ENCODE measurements at places on chromosomes 7 and 10. TPM values are rescaled to one million over a fixed set of nuclear protein-coding genes. Genes with fewer than 3 reads are reported as not detected.

SND1 gene
- 111 TPM for total RNA-seq

DOCK1 gene
- 52.9 TPM for total RNA-seq

WIPF3 gene
- 3.7 TPM for total RNA-seq

ARMC3 gene
- not detected for total RNA-seq

AZGP1 gene
- not detected for total RNA-seq

IL15RA gene
- 34.4 TPM for total RNA-seq

- H3K4me3 ChIP-seq, result no peak overlapping the region
- no peak for DNase-seq
- no peaks in the 10 kb centered on the region for H3K27me3 ChIP-seq
- H3K36me3 ChIP-seq, result peaks cover 26% of the 10 kb centered on the region
- H3K4me1 ChIP-seq, result no peaks in the 10 kb centered on the region
Measured at GRCh38 chr10:123787566-123787965, 104.0 kb downstream of the CPXM2 start.

DNA sequence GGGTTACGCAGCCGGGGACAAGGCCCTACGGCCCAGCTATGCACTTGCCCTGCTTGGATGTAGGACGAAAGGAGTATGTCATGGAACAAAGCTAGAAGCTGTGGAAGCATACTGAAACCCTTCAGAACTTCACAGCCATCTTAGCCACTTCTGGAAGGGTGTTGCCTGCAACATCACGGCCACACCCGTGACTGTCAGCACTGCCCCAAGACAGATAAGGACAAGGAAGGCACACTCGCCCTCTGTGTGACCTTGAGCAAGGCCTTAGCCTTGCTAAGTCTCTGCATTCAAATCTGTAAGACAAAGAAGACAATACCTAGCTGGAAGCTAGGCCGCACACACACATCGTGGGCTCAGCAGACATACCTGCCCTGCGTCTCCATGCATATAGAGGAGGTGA lies 352.5 kb upstream of the MGMT start:
- no peaks in the 10 kb centered on the region for H3K27me3 ChIP-seq

GRCh38 chr7:66313886-66314568 lies 108.9 kb downstream of the TPST1 start:
- H3K4me1 ChIP-seq, result no peaks in the 10 kb centered on the region
- DNase-seq, result no peak
- H3K27ac ChIP-seq, result no peak overlapping the region
- H3K4me3 ChIP-seq, result no peak overlapping the region

DNA sequence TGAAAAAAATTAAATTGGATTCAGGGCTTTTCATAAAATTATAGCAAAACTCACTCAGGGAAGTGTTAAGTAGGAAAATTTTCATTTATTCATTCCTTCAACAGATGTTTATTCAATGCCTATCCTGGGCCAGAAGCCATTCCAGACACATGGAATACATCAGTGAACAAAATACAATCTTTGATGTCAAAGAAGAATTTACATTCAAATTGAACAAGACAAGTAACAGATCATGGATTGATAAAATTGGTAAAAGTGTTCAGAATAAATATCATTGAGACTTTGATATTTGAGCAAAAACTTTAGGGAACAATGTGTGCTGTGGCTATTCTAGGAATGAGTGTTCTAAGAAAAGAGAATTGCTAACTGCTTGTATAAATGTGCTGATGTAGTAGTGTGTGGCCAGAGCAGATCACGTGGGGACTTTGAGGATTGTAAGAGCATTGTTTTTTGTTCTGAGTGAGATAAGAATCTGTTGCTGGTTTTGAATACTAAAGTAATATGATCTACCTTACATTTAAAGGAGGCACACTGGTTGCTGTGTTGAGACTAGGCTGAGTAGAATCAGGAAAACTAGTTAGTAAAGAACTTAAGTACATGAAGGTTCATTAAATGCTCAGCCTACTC lies 957.2 kb downstream of the PCDH15 start:
- H3K27ac ChIP-seq, result no peak overlapping the region
- no peaks in the 10 kb centered on the region for H3K36me3 ChIP-seq
- DNase-seq, result no peak
- H3K4me1 ChIP-seq, result no peaks in the 10 kb centered on the region

GRCh38 chr7:80311313-80311712 lies 176.7 kb downstream of the GNAI1 start:
- H3K4me3 ChIP-seq, result no peak overlapping the region
- H3K27ac ChIP-seq, result no peak overlapping the region
- H3K36me3 ChIP-seq, result no peaks in the 10 kb centered on the region
- H3K27me3 ChIP-seq, result no peaks in the 10 kb centered on the region
- DNase-seq, result no peak

DNA sequence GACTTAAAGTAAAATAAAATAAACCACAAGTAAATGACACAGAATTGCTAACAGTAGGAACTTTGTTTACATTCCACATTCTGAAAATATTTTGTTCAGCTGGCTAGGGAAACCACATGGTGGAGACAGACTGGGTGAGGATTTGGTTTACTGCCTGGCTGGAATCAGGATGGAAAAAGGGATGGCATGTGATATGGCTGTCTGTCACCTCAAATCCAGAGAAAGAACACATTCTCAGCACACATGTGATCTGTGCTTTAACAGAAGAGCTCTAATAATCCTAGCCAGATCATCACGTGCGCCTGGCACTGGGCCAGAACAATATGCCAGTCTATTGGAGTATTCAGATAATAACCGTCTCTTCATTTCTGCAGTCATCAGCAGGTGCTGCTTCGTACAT lies 90.9 kb upstream of the PIP4K2A start:
- DNase-seq, result no peak
- H3K4me1 ChIP-seq, result peaks cover 27% of the 10 kb centered on the region
- no peak overlapping the region for H3K4me3 ChIP-seq
- H3K36me3 ChIP-seq, result no peaks in the 10 kb centered on the region
- no peaks in the 10 kb centered on the region for H3K27me3 ChIP-seq

- no peak overlapping the region for H3K27ac ChIP-seq
- no peaks in the 10 kb centered on the region for H3K4me1 ChIP-seq
- H3K36me3 ChIP-seq, result no peaks in the 10 kb centered on the region
- DNase-seq, result no peak
- H3K4me3 ChIP-seq, result no peak overlapping the region
Measured at GRCh38 chr7:682810-683209, 43.7 kb upstream of the DNAAF5 start.

- H3K27me3 ChIP-seq, result no peaks in the 10 kb centered on the region
- DNase-seq, result no peak
- H3K4me1 ChIP-seq, result no peaks in the 10 kb centered on the region
- H3K4me3 ChIP-seq, result no peak overlapping the region
- no peak overlapping the region for H3K27ac ChIP-seq
- no peaks in the 10 kb centered on the region for H3K36me3 ChIP-seq
Measured at GRCh38 chr10:102578782-102579181, 65.5 kb upstream of the TRIM8 start.

GRCh38 chr10:75773231-75773780 lies 341.9 kb downstream of the LRMDA start:
- no peak overlapping the region for H3K4me3 ChIP-seq
- H3K27me3 ChIP-seq, result no peaks in the 10 kb centered on the region
- no peaks in the 10 kb centered on the region for H3K36me3 ChIP-seq
- peaks cover 19% of the 10 kb centered on the region for H3K4me1 ChIP-seq
- no peak for DNase-seq

DNA sequence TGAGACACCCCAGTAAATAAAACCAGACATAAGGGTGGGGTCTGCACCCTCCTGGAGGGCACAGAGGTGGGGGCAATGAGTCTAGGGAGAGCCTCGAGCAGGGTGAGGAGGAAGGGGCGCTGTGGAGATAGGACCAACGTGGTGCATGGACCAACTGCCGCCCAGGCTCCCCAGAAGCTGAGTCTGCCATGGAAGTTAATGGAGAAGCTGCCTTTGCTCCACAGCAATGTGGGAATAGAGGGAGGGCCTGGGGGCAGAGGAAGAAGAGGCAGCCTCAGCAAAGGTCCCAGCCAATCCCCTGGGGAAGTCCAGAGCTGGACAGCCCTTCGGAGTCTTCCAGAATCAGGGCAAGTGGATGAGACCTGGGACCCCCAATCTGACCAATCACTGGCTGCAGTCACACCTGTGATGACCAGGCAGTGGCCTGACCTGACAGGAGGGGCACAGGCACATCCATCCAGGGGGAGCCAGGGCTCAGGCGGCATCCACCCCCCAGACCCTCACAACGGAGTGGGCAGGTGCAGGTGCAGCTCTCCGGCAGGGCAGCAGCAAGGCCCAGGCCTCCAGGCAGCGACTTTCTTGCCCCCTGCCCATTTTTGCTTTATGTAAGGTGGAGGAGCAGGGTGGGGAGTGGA lies 242.2 kb upstream of the PPP2R2D start:
- H3K4me3 ChIP-seq, result no peak overlapping the region
- H3K4me1 ChIP-seq, result no peaks in the 10 kb centered on the region
- no peaks in the 10 kb centered on the region for H3K27me3 ChIP-seq
- DNase-seq, result no peak
- no peak overlapping the region for H3K27ac ChIP-seq
- no peaks in the 10 kb centered on the region for H3K36me3 ChIP-seq

GRCh38 chr7:102446387-102447156 lies 13.2 kb downstream of the ORAI2 start:
- DNase-seq, result no peak
- no peaks in the 10 kb centered on the region for H3K27me3 ChIP-seq
- H3K27ac ChIP-seq, result no peak overlapping the region
- no peaks in the 10 kb centered on the region for H3K4me1 ChIP-seq

- H3K4me1 ChIP-seq, result no peaks in the 10 kb centered on the region
- no peak for DNase-seq
- H3K27me3 ChIP-seq, result no peaks in the 10 kb centered on the region
- no peaks in the 10 kb centered on the region for H3K36me3 ChIP-seq
- H3K4me3 ChIP-seq, result no peak overlapping the region
Measured at GRCh38 chr10:80598084-80598798, 60.5 kb downstream of the SH2D4B start.

DNA sequence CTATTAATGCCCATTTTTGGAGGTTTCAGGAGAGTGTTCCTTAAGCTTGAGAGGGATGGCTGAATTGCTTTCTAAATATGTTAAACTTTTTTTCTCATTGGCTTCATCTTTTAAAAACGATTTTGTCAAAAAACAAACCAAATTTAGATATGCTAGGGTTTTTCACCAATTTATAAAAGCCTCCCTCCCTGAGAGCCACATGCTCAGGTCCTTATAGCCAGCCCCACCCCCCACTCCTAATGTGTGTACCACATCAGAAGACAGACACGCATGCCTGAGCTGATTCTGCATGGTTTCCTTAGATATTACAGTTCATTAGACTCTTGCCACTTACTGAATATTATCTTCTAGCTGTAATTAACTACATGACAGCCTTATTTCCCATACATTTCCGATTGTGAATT lies 2.0 kb downstream of the CUL1 start:
- H3K36me3 ChIP-seq, result no peaks in the 10 kb centered on the region
- no peak overlapping the region for H3K27ac ChIP-seq
- H3K4me3 ChIP-seq, result peak overlapping the region; percentile 88
- no peaks in the 10 kb centered on the region for H3K27me3 ChIP-seq
- DNase-seq, result no peak

- H3K27ac ChIP-seq, result no peak overlapping the region
- no peaks in the 10 kb centered on the region for H3K36me3 ChIP-seq
- H3K27me3 ChIP-seq, result no peaks in the 10 kb centered on the region
- no peak for DNase-seq
Measured at GRCh38 chr10:73287441-73287840, 35.0 kb upstream of the MRPS16 start.

DNA sequence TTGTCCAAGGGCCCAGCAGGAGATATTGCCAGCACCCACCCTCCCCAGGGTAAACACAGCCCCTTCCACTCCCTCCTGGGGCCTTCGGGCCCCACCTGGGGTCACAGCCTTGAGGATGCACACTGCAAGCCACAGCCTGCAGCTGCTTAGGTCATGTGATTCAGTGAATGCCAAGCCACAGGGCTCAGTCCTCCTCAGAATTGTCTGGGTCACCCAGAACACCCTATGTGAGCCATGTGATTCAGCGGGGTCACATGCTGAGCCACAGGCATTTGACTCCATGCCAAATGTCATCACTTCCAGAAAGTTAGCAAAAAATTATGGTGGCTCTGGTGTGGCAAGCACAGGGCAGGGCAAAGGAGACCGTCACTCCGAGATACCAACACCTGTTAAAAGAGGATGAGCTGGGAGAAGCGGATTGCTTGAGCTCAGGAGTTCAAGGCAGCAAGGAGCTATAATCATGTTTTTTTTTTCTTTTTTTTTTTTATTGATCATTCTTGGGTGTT lies 17.2 kb upstream of the PSAP start:
- no peak overlapping the region for H3K27ac ChIP-seq
- H3K36me3 ChIP-seq, result no peaks in the 10 kb centered on the region
- peaks cover 4% of the 10 kb centered on the region for H3K4me1 ChIP-seq
- H3K4me3 ChIP-seq, result no peak overlapping the region
- DNase-seq, result no peak

DNA sequence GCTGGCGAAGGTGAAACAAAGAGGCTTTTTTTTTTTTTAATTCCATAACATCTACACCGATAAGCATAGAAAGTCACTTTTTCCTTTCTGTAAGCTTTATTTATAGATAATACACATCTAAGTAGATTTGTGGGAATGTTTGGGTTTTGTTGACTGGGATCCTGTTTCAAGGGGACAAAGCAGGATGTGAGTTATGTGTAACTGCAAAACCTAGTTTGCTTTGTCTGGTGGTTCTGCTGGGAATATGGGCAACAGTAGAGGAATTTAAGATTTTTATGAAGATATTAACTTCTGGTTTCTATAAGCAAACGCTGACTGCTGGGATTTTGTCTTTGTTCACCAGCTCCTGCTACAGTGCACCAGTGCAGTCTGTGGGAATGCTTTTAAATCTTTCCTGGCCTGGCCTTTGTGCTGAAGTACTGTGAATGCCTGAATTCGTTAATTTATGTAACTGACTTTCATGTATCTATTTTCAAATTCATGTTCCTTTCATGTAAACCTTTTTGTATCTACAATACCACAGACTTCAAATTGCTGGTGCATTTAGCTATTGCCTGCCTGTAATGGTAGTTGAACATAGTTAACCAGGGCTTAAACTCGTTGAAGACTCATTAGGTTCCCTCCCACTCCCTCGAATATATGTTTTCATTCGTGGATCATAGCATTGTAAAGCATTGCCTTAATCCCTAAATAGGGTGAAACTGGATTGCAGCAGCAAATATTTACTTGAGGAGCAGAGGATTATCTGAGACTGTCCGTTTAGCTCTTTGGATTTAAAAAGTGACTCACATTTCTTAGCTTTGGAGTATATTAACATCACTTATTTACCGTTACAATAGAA lies 1.5 kb downstream of the KLHL7 start:
- peak overlapping the region; percentile 86 for H3K4me3 ChIP-seq
- H3K27ac ChIP-seq, result no peak overlapping the region
- H3K4me1 ChIP-seq, result peaks cover 27% of the 10 kb centered on the region
- no peak for DNase-seq

- H3K4me3 ChIP-seq, result peak overlapping the region; percentile 86
- H3K27ac ChIP-seq, result peak overlapping the region; percentile 91
- H3K4me1 ChIP-seq, result peaks cover 7% of the 10 kb centered on the region
- peak; percentile 68 for DNase-seq
Measured at GRCh38 chr10:87095236-87095945, 385 bp downstream of the SHLD2 start.

GRCh38 chr7:16411391-16411790 lies 9.9 kb downstream of the CRPPA start:
- H3K27ac ChIP-seq, result no peak overlapping the region
- H3K27me3 ChIP-seq, result no peaks in the 10 kb centered on the region
- no peak for DNase-seq

Data from thoracic aorta (tissue), 2 donors.